CD4-positive, CD25-positive, alpha-beta regulatory T cell (primary cell): ENCODE measurements at places on chromosomes 13 and 19. TPM values are rescaled to one million over a fixed set of nuclear protein-coding genes. Genes with fewer than 3 reads are reported as not detected.

Gene C19orf73
- 1.7 TPM for total RNA-seq

Gene SYNGR4
- total RNA-seq = not detected

Gene KIR2DL3
- not detected for total RNA-seq

Gene IZUMO2
- not detected for total RNA-seq

Gene ZNF358
- 0.30 TPM for total RNA-seq

Gene AKAP8L
- 142 TPM for total RNA-seq

Gene CFAP97D2
- not detected for total RNA-seq

Gene MEIOSIN
- not detected for total RNA-seq

Gene NXNL1
- not detected for total RNA-seq

GRCh38 chr13:111339366-111340143 lies 19.1 kb downstream of the TEX29 start:
- DNase-seq = no peak

DNA sequence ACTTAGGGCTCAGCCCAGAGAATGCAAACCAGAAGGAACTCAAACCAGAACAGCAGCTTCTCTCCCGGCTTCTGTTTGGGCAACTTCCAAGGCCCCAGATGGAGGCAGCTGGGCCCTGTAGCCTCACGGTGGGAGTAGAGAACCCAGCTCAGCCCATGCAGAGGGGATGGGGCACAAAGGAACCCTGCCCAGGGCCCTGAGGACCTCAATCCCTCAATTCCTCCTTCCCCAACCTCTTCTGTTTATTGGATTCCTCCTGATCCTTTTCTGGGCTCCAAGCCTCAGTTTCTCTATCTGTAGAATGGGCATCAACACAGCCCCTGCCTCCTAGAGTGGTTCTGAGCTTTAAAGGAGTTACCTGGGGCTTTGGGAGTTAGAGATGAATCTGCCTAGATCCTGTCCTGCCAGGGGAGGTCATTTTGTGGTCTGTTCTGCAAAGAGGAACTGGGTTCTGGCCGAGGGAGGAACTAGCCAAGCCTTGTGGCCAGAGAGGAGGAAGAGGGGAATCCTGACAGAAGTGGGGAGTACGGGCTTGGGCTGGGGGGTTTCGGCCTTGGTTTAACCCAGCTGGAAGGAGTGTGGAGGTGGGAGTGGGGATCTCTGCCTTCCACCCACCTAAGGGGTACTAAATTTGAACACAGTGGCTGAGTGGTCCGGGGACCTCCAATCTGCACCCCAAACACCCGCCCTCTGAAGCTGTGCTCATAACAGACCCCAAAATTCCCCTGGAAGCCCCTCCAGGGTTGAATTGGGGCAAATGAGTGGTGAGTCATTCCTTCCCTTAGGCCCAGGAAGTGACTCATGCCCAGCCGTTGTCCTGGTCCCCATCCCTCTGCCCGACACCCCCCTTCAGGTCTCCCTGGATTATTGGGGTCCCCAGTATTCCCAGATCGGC lies 2.7 kb downstream of the ADGRE5 start:
- peak; percentile 46 for DNase-seq

GRCh38 chr19:6774821-6775707 lies 2.6 kb downstream of the VAV1 start:
- no peak for DNase-seq

DNA sequence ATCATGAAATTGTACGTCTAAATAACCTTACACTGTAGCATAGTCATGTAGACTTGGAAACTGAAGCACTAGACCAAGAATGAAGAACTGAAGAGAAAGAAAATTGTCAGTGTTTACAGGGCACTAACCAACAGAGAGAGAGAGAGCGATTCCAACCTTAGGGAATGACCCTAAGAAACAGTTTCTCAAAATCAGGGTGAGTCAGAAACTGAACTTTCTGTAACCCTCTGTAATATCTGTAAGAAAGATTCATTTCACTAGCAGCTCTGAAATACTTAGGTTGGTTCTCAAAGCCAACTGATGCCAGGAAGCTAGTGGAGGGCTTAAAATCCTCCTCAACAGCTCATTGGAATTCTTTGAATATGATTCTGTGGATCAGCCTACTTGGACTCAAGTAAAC lies 936.9 kb downstream of the EFNB2 start:
- DNase-seq = no peak

DNA sequence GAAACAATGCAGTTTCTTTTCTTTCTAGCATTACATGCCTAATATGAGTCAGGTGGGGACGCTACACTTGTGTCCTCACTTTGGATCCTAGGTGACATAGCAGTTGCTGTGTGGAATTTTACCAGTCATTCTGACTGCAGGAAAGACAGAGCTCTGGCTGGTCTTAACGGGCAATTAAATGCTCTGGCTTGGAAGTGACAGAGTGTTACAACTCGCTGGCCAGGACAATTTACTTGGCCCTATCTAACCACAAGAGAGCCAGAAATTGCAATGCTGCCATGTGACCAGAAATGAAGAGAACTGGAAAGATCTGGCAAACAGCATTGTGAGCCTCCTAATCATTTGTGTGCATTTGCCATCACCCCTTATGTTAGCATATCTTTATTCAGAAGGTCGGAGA lies 351.1 kb downstream of the DCT start:
- no peak for DNase-seq

- no peak for DNase-seq
Observed at GRCh38 chr19:15540435-15540834, 32.1 kb downstream of the CYP4F22 start.

DNA sequence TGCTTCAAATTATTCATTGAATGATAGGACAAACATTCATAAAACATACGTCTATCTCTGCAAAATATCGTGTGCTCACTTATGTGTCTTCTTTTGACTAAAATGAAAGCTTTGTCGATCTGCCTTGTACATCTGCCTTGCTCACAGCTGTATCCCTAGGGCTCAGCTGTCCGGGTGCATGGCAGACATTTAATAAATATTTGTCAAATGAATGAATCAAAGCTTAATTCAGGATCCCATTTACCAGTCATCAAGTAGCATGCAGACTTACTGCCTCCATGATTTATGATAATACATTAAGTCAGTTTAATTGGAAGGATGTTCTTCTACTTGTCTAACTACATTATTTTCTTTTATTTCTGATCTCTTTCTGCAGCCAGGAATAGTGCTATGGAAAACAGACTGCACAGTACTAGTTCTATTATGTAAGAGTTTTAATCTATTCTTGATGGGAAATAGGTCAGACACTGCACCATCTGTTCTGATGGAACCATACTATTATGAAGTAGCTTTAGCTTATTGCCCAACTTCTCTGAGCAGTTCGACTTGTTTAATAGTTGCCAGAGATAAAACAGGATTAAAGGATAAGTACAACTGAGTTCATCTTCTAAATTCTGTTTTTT lies 13.2 kb downstream of the SLC46A3 start:
- no peak for DNase-seq

DNA sequence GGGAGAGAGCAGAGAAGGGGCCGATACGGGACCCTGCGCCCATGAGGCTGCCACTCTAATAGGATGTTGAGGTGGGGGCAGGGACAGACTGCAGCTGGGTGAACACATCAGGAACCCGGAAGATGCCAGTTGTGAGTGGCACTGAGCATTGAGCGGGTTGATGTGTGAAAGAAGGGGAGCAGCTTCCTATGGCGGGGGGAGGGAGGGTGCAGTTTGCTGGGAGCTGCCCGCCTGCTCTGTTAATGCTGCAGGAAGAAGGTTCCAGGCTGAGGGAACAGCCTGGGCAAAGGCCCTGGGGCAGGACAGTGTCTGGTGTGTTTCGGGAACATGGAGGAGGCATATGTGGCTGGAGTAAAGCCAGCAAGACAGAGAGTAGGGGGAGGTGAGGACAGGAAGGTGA lies 29.8 kb downstream of the DNM2 start:
- DNase-seq = no peak

DNA sequence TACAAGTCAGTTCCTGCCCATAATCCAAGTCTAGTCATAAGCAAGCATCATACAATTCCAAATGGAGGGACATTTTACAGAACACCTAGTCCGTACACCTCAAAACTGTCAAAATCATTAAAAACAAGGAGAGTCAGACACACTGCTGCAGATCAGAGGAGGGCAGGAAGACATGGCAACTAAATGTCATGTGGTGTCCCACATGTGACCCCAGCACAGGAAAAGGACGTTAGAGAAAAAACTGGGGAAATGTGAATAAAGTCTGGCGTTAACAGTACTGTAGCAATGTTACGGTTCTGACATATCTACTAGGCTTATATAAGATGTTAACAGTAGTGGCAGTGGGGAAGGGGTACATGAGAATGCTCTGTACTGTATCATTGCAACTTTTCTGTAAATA lies 2.3 kb downstream of the ZSCAN5A start:
- DNase-seq = no peak

- no peak for DNase-seq
Observed at GRCh38 chr13:35891507-35892441, 239.4 kb downstream of the DCLK1 start.

DNA sequence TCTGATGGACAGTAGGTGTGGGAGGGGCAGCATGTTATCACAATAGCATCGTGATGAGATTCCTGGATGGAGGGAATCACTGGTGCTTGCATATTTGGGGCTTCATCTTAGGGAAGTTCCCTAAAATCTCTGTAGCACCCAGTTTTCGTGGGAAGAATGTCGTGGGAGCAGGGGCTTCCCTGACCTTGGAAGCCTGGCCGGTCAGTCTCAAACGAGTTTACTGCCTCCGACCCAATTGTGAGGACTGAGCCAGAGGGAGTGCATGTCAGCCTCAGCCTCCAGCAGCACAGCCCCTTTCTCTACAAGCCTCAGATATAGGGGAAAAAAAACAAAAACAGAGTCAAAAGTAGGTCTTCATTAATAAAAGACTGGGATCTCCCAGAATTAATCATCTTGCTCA lies 32.2 kb downstream of the COL4A2 start:
- DNase-seq = no peak
